ENCODE measurements at places on chromosomes 6 and 20. TPM values are rescaled to one million over a fixed set of nuclear protein-coding genes. Genes with fewer than 3 reads are reported as not detected.

GRCh38 chr6:27049863-27050781 lies 197.4 kb upstream of the PRSS16 start:
- no peaks in the 10 kb centered on the region for H3K4me1 ChIP-seq
- no peak overlapping the region for H3K27ac ChIP-seq
- no peak overlapping the region for H3K4me3 ChIP-seq

DNA sequence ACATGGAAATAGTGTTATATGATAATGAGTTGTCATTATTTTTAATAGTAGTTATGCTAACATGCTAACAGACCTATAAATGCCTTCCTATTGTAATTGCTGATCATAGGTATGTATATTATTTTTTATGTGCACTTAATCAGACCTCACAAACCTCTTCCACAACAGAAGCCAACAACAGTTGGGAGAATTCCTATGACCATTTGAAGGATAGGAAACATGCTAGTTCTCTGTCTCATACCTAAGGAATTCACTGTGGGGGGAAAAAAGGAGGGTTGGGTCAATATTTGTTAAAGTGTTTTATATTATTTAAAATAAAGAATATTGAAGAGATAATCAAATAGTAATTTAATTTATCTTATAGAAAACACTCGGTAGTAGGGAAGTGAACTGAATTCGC lies 990.9 kb downstream of the EPHA7 start:
- H3K36me3 ChIP-seq = peaks cover 3% of the 10 kb centered on the region
- no peaks in the 10 kb centered on the region for H3K27me3 ChIP-seq
- H3K4me1 ChIP-seq = peaks cover 3% of the 10 kb centered on the region
- H3K27ac ChIP-seq = no peak overlapping the region
- no peak overlapping the region for H3K4me3 ChIP-seq

- no peaks in the 10 kb centered on the region for H3K27me3 ChIP-seq
- DNase-seq = no peak
- no peak overlapping the region for H3K27ac ChIP-seq
- no peaks in the 10 kb centered on the region for H3K36me3 ChIP-seq
- H3K4me1 ChIP-seq = no peaks in the 10 kb centered on the region
Measured at GRCh38 chr6:68226460-68226859, 408.6 kb upstream of the ADGRB3 start.

DNA sequence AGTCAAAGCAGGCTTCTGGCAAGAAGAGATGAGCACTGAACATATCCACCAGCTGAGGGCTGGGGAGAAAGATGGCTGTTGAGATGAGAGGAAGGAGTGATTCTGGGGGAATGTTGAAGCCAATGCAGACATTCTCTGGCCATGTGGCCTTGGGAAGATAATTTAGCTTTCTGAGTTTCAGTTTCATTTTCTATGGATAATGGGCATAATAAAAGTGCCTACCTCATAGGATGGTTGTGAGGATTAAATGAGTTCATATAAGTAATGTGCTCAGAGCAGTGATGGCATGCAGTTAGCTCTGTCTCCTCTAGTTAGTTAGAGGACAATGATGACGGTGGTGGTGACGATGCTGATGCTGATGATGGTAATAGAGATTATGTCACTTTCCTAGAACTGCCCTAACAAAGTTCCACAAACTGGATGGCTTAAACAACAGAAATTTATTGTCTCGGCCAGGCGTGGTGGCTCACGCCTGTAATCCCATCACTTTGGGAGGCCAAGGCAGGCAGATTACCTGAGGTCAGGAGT lies 18.5 kb upstream of the KCNK5 start:
- no peak overlapping the region for H3K27ac ChIP-seq
- H3K36me3 ChIP-seq = no peaks in the 10 kb centered on the region
- H3K4me1 ChIP-seq = no peaks in the 10 kb centered on the region
- H3K27me3 ChIP-seq = peaks cover 27% of the 10 kb centered on the region
- no peak for DNase-seq
- no peak overlapping the region for H3K4me3 ChIP-seq

GRCh38 chr6:138953451-138953850 lies 34.6 kb downstream of the REPS1 start:
- DNase-seq = no peak
- H3K4me3 ChIP-seq = no peak overlapping the region
- no peaks in the 10 kb centered on the region for H3K36me3 ChIP-seq
- no peak overlapping the region for H3K27ac ChIP-seq
- no peaks in the 10 kb centered on the region for H3K27me3 ChIP-seq

SLC13A3 gene
- 2.8 TPM for total RNA-seq

SEL1L2 gene
- not detected for total RNA-seq

PAX1 gene
- total RNA-seq = not detected
